ENCODE measurements at places on chromosomes 4 and X.

- peak; percentile 48 for DNase-seq
These were observed 57.5 kb downstream of the PCDH18 start for GRCh38 chr4:137474711-137475301.

GRCh38 chr4:28443801-28444412 is 1583.3 kb downstream of the STIM2 start:
- DNase-seq = no peak

GRCh38 chrX:24298191-24298590 is 15.7 kb downstream of the SUPT20HL2 start:
- DNase-seq = no peak

- no peak for DNase-seq
These were observed 2.7 kb downstream of the USP26 start for GRCh38 chrX:133094098-133094731.

DNA sequence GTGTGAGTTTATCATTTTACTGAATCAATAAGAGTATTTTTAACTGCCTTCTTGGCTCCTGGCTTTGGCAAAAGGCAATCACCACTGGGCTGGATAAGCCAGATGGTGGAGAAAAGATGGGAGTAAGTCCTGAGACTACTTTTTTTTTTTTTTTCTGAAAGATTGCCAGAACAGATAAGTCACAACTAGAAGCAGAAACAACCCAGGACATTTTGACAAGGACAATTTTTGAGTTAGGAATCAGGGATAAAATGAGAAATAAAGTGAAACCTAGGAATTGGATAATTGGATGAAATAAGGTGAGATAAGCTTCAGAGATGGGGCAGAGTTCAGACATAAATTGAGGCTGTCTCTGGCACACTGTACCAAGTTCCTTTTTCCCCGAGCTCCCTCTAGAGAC is 471.0 kb downstream of the KLHL13 start:
- DNase-seq = no peak

DNA sequence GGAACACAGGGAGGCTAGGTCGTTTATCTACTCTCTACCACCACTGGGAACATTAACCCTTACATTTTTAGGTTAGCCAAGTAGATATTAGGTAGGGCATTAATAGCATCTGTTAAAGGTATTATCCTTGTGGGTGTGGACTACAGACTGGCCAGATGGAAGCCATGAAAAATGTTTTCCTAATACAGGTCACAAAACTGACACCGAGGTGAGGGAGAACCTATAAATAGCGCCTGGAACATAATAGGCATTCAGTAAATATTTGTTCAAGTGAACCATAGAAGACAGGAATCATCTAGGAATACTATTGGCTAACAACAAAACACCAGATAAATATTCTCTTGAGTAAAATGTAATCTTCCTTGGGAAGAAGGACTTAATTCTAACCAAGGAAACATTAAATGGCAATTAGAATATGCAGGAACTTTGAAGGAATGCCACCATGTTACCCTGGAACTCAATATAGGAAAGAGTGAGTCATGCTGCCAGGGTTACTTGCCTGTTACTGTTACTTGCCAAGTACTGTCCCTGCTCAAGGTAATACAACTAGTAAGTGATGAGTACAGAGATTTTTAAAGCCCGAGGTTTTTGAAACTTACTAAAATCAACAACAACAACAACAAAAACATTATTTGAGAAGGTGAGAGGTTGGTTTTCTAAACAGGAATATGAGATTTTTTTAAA is 79.0 kb downstream of the SOX3 start:
- DNase-seq = no peak

- no peak for DNase-seq
These were observed 34.0 kb upstream of the BMP15 start for GRCh38 chrX:50876551-50876950.

All from skin of body (tissue), 3 donors.